SK-N-SH (cell line): ENCODE measurements at places on chromosomes 4 and X. TPM values are rescaled to one million over a fixed set of nuclear protein-coding genes. Genes with fewer than 3 reads are reported as not detected.

Gene TGIF2LX
- 5.5 and 7.4 TPM in 2 replicates for polyA plus RNA-seq

Gene CWH43
- polyA plus RNA-seq: not detected in 2 replicates

GRCh38 chr4:67894659-67895058 lies 10.9 kb upstream of the TMPRSS11D start:
- no peak overlapping the region for H3K27ac ChIP-seq
- no peak for DNase-seq
- H3K4me1 ChIP-seq: no peaks in the 10 kb centered on the region
- H3K4me3 ChIP-seq: no peak overlapping the region

DNA sequence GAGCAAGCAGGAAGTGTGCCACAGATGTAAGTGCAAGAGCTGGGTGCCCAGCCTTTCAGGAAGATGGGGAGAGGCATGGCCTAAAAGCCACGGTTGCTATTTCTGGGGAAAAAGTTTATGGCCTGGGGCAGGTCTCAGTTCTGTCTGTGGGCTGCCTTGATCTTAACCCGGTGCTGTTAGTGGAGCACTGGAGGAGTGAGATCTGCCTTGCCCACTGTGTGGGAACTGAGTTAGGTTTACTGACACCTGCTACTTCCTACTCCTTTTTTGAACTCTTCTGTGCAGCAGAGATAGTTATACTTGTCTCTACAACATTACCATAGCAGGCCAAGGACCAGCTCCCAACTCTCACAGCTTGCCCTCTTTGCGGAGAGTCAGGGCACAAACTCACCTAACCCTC lies 76.5 kb downstream of the ITM2A start:
- no peak overlapping the region for H3K27ac ChIP-seq
- H3K36me3 ChIP-seq: no peaks in the 10 kb centered on the region
- H3K27me3 ChIP-seq: no peaks in the 10 kb centered on the region
- no peaks in the 10 kb centered on the region for H3K4me1 ChIP-seq

DNA sequence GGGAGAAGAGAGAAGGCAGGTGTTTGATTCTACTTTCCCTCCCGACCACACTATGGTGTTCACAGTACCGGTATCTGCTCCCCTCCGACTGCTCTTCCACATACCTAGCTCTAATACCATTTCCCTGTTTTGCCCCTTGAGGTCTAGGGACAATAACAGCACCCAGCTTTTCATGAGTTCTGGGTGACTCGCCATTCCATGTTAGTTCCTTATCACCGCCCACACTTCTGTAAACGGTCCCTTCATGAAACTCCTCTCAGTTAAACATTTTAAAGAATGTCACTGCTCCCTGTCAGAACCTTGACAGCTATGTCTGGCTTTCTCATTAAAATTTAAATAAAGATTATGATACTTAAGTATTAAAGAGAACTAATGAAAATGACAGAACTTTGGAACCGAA lies 136.7 kb downstream of the ADAMTS3 start:
- H3K27ac ChIP-seq: no peak overlapping the region
- DNase-seq: no peak
- H3K36me3 ChIP-seq: no peaks in the 10 kb centered on the region
- H3K4me1 ChIP-seq: peaks cover 2% of the 10 kb centered on the region

DNA sequence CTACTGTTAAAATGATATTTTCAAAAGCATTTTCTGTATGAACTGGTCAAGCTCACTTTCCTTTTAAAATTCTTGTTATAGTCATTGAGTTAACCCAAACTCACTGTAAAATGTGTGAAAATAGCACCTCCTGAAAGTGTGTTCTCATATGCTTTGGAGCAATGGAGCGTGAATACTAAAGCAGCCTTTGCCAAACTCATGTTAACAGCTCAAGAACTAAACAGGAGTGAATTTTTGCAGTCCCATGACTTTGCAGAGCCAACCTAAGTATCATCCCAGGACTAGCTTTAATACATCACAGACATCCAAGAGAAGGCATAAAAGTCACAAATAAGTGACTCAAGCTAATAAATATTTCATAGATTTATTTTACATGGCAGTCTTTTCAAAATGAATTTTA lies 2.3 kb downstream of the AMMECR1 start:
- no peaks in the 10 kb centered on the region for H3K36me3 ChIP-seq
- H3K27me3 ChIP-seq: no peaks in the 10 kb centered on the region
- DNase-seq: no peak
- H3K27ac ChIP-seq: no peak overlapping the region

GRCh38 chr4:139851133-139851532 lies 185.5 kb downstream of the MGST2 start:
- peaks cover 45% of the 10 kb centered on the region for H3K4me1 ChIP-seq
- H3K36me3 ChIP-seq: peaks cover 5% of the 10 kb centered on the region; the same call in 1 of the 2 replicates
- DNase-seq: no peak
- H3K27ac ChIP-seq: no peak overlapping the region
- no peak overlapping the region for H3K4me3 ChIP-seq

DNA sequence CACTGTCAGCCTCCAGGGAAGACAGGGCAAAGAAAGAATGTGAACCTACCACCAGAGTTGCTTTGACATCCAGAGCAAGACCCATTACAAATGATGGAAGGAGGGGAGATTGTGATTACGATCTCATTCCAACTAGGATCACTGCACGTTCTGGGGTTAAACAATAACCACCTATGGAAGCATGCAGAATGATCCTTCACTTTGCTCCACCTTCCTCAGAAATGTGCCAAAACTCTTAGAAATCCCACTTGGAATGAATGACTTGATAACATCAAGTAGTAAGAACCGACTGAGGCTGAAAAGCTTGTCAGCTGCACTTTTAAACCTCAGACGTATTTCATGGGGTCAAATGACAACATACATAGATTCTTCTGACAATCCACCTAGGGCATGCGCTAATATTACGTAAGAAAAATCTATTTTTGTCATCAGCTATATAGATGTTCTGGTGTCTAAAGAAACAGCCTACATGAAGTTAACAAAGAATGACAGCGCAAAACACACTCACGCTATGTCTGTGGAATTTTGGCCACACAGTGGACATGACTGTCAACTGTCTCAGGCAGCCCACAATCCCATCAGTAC lies 3.5 kb upstream of the STS start:
- H3K4me3 ChIP-seq: no peak overlapping the region
- H3K27ac ChIP-seq: no peak overlapping the region
- no peaks in the 10 kb centered on the region for H3K36me3 ChIP-seq
- no peak for DNase-seq
- peaks cover 5% of the 10 kb centered on the region; the same call in 1 of the 2 replicates for H3K4me1 ChIP-seq

DNA sequence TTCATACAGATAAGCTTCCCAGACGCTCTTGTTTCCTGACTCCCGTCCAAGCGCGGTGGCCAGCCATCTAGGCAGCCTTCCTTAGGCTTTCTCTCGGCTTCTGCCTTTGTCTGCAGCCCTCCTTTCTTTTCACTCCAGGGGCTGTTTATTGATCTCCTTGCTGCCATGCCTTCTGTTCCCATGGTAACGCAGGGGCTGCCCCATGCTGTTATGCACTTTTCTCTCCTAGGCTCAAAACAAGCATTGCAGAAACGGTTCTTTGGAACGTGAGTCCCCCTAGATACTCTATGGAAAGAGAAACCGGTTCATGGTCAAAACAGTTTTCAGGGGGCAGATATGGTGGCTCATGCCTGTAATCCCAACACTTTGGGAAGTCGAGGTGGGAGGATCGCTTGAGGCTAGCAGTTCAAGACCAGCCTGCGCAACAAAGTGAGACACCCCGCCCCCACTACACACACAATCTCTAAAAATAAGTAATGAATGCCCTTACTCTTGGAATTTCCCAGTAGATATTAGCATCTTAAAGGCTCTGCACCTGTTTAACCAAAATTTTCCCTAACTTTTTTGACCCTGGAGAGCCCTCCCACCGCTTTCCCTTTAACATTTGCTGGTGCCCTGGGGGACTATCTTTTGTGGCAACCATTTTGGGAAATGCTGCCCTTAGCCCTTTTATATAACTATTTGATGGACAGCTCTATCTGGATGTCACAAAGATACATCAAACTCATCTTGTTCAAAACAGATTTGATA lies 53.9 kb upstream of the ZNF157 start:
- H3K27ac ChIP-seq: no peak overlapping the region
- DNase-seq: peak; percentile 34
- no peak overlapping the region for H3K4me3 ChIP-seq
- H3K4me1 ChIP-seq: no peaks in the 10 kb centered on the region

DNA sequence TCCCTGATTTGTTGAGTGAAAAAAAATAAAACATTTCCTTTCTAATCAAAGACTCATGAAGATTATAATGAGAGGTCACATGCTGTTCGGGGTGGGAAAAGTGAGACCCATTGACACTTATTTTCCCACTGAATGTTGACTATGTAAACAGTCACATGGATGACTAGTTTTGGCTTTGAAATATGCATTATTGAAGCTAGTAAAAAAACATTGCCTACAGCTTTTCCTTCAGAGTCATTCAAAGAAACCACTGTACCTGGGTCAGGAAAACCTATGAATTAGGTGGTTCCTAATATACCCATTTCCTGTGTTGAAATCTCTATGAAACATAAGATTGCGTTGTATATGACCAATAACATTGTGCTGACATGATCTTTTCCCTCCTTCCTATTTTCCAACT lies 251.2 kb downstream of the CFAP299 start:
- DNase-seq: no peak
- H3K27ac ChIP-seq: no peak overlapping the region
- H3K36me3 ChIP-seq: peaks cover 6% of the 10 kb centered on the region
- H3K4me3 ChIP-seq: no peak overlapping the region
- no peaks in the 10 kb centered on the region for H3K4me1 ChIP-seq

DNA sequence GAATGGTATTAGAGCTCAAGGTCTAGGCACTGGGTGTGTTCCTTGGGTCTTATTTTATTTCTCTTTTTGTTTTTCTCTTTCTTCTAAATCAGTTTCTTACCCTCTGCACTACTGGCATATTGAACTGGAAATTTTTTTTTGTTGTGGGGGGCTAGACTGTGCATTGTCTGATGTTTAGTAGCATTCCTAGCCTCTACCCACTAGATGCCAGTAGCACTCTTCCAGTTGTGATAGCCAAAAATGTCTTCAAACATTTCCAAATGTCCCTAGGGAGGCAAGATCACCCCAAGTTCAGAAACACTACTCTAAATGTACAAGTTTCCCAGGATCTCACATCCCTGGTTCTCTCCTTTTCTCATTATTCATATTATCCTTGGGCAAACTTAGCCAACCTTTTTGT lies 69.8 kb upstream of the AMOT start:
- no peak overlapping the region for H3K27ac ChIP-seq
- no peaks in the 10 kb centered on the region for H3K36me3 ChIP-seq
- no peaks in the 10 kb centered on the region for H3K4me1 ChIP-seq
- no peaks in the 10 kb centered on the region; the same call in 1 of the 2 replicates for H3K27me3 ChIP-seq
- H3K4me3 ChIP-seq: no peak overlapping the region
- DNase-seq: no peak
